Liver (tissue), 10 donors: ENCODE measurements at places on chromosomes 13 and 19. TPM values are rescaled to one million over a fixed set of nuclear protein-coding genes. Genes with fewer than 3 reads are reported as not detected.
A peak's percentile ranks its signal among the peaks of the same experiment; 100 is the strongest.

- DNase-seq = peak; percentile 85
Measured at GRCh38 chr19:45615795-45616703, 14.0 kb upstream of the GPR4 start.

DNA sequence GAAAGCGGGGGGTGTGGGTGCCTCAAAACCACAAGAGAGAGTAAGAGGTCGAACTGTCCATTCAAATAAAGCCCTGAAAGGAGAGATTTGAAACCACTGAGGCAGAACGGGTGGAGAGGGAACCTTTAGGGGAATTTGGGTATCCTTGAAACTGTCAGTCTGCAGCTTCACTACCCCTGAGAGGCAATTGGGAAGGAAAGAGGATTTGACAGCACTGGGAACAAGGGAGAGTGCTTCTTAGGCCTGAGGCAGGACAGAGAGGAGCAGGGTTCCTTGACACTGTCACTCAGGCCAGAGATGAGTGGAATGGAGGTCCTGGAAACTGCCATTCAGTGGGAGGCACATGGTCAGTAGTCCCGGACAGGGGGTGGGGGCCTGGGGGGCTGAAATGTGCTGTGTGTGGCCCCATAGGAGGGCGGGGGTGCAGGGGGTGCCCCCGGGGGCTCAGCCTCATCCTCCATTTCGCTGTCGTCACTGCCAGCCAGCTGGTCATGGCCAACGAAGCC, 5.0 kb downstream of the GFY start:
- no peak for DNase-seq

TMEM238 gene
- 0.08 TPM for total RNA-seq

C13orf42 gene
- 0.08 TPM for total RNA-seq

TEX29 gene
- total RNA-seq = not detected

ANGPTL4 gene
- total RNA-seq = 144 TPM
